ENCODE measurements at places on chromosomes 16 and 17.

DNA sequence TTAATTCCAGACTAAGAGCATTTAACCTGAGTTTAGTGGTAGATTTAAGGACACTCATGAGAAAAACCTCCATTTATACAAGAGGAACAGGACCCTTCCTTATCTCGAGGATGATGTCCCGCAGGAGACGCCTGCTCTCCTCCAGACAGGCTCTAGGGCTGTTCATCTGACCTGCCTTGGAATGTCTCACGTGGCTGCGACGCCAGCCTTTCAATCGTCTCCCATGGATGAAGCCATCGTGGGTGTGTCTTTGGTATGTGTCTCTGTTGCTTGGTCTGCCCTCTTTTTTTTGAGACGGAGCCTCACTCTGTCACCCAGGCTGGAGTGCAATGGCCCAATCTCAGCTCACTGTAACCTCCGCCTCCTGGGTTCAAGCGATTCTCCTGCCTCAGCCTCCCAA lies 16.5 kb downstream of the CHMP6 start:
- no peak for DNase-seq

- DNase-seq: no peak
Observed at GRCh38 chr17:33197342-33197741, 95.8 kb downstream of the ASIC2 start.

GRCh38 chr16:38941-39892 lies 14.2 kb downstream of the POLR3K start:
- DNase-seq: peak; percentile 44

GRCh38 chr17:80920441-80920840 lies 71.2 kb upstream of the CHMP6 start:
- DNase-seq: no peak

GRCh38 chr17:40467281-40467867 lies 24.1 kb downstream of the IGFBP4 start:
- DNase-seq: no peak

GRCh38 chr16:88524973-88525662 lies 45.1 kb upstream of the ZC3H18 start:
- no peak for DNase-seq

- peak; percentile 77 for DNase-seq
Observed at GRCh38 chr17:39573447-39574298, 34.0 kb downstream of the NEUROD2 start.

DNA sequence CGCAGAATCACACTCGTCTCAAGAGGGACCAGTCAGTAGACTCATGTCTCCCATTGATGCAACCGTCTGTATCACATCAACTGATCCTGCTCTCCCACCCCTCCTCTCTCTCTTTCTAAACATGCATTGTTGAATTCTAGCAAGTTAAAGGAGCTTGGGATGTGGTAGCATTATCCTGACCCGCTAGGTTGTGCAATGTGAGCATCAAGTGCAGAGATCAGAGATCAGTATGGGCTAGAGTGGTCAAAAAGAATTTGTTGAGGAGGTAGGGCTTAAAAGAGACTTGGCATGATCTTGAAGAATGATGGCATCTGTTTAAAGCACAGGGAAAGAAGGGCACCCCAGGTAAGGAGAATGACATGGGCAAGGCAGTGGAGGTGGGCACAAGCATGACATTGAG lies 38.7 kb downstream of the PRSS54 start:
- DNase-seq: no peak

GRCh38 chr17:896953-897661 lies 82.5 kb downstream of the NXN start:
- DNase-seq: no peak

All from NCI-H146 (cell line).